Hepatocyte (in vitro differentiated cells): ENCODE measurements at places on chromosomes 1 and 21.

DNA sequence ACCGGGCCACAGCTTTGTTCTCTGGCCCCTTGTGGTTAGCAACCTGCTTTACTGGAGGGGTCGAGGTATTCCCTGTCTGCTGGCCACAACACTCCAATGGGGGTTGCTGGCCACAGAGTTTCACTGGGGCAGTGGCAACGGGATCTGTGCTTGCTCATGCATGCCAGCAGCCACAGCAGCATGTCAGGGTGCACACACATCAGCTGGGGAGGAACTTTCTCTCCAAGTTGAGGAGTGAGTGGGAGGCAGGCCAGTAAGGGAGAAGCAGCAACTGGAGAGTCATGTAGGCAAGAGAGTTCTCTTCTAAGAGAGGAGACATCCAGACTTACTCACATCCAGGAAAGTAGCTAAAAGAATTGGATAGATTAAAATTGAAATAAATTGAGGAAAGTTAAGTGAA lies 38.0 kb downstream of the SAMD13 start:
- DNase-seq = no peak

- DNase-seq = peak; percentile 82
Observed at GRCh38 chr1:94383966-94384408, 34.2 kb upstream of the ABCD3 start.

DNA sequence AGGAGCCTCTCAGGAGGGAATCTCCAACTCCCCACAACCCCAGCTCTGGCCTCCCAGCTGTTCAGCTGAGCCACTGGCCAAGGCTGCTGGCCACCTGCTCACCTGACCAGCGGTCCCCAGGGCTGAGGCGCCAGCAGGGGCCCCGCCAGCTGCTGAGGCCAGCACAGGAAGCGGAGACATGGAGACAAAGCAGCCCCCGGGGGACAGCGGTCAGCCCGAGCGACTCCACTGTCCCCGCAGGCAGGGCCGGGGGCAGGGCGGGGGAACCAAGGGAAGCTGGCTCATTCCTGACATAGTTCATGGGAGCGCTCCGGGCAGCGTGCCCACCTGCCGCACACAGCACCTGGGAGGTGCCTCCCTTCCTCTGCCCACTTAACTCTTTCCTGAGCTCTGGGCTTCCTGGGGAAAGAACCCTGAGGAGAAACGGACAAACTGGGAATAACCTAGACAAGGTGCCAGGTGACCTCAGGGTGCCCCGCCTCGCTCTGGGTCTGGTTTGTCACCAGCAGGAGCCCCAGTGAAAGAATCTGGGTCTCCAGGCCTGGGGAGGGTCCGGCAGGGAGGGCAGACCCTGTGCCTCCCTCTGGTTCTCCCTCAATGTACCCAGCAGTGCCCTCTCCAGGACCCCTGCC lies 10.7 kb downstream of the EPHA2 start:
- DNase-seq = peak; percentile 68

- no peak for DNase-seq
Observed at GRCh38 chr1:92228401-92228800, 10.7 kb downstream of the C1orf146 start.

DNA sequence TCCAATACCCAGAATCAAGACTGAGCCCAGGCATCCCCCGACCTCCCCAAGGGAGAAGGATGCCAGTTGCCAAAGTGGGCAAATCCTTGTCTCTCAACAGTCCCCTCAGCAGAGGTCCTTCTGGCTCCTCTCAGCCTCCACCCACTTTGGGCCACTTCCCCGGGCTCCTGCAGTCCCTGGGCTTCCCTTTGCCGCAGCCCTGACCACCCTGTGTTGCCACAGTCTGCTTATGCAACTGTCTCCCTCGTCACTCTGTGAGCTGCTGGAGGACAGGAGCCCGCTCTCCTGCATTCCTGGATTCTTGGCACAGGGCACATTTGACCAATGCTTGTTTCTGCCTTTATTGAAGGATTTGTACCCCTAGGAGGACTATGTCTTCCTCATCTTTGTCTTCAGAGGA lies 2.9 kb upstream of the LRP8 start:
- no peak for DNase-seq

DNA sequence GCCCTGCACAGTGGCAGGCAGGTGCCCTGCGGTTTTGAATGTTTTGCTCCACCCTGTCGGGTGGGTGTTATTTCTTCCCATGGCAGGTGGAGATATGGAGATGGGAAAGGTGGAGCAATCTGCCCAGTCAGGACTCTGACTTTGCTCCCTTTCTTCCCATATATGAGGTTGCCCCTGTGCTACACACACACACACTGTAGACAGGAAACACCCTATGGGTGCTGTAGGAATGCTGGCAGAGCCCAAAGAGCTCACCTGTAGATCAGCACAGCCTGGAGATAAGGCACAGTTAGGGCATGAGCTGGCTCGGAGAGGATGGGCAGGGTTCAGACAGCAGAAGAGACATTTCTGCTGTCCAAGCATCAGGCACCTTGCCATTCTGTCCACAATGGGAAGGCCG lies 246.0 kb upstream of the AJAP1 start:
- no peak for DNase-seq

DNA sequence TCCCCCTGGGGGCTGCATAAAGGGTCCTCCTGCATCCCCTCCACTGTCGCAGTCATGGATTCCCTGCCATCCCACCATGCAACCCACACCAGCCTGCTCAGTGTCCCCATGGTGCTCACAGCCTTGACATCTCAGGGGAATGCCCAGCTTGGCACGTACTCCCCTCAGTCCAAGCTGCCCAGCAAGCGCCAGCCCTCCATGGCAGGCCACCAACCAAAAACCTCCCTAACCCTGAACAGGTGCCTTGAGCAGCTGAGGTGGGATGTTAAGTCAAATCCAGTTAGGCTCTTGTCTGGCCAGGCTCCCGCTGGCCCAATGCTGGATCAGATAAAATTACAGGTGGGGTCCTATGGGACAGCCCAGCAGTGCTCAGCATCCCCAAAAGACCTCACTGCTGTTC lies 341 bp downstream of the VTCN1 start:
- DNase-seq = no peak

DNA sequence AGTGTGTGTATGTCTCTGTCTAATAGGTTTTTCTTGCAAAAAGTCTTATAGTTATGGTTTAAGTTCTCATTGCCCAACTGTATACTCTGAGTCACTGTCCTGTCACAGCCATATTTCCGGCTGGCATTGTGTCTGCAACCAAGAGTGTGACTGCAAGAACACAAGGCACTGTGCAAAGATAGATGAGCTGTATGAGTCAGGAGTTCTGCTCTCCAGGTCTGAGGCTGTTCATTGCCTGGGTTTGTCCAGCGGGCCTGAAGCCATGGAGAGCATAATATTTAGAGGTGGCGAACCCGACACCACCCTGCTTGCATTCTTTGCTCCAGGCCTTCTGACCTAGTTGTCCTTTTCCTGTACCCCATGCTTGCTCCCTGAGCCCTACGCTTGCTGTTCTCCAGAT lies 50.9 kb upstream of the CNIH3 start:
- peak; percentile 19 for DNase-seq

- no peak for DNase-seq
Observed at GRCh38 chr1:102186536-102186935, 189.8 kb upstream of the OLFM3 start.

DNA sequence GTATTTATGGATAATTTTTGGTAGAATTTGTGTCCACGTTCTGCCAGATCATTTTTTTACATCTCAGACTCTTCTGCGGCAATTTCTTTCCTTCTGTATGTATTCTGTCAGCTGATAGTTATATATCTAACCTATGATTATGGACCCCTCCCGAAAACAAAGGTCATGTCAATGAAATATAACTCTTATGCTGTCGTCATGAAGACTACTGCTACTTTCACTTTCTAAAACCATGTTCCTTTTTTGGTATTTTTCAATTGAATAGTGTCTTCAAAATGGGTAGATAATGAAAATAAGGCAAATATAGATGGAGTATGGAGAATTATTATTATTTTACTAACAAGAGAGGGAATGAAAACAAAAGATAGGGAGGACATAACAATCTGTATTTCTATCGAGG lies 3.2 kb downstream of the ANGPTL1 start:
- no peak for DNase-seq

DNA sequence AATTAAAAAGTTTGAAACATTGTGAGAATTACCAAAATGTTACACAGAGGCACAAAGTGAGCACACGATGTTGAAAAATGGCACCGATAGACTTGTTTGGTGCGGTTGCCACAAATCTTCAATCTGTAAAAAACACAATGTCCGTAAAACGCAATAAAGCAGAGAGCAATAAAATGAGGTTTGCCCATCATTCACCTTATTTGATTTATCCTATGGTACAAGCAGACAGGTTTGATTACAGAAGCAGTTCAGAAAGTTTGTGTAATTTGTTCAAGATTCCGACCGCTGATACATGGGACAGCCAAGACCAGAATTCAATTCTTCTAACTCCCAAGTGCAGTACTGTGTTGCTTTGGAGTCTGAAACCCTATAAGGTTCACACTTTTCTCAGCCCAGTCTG lies 318.3 kb upstream of the PROX1 start:
- no peak for DNase-seq

GRCh38 chr1:193486671-193487229 lies 300.3 kb upstream of the B3GALT2 start:
- DNase-seq = no peak

GRCh38 chr1:230327892-230328284 lies 98.2 kb downstream of the PGBD5 start:
- no peak for DNase-seq

DNA sequence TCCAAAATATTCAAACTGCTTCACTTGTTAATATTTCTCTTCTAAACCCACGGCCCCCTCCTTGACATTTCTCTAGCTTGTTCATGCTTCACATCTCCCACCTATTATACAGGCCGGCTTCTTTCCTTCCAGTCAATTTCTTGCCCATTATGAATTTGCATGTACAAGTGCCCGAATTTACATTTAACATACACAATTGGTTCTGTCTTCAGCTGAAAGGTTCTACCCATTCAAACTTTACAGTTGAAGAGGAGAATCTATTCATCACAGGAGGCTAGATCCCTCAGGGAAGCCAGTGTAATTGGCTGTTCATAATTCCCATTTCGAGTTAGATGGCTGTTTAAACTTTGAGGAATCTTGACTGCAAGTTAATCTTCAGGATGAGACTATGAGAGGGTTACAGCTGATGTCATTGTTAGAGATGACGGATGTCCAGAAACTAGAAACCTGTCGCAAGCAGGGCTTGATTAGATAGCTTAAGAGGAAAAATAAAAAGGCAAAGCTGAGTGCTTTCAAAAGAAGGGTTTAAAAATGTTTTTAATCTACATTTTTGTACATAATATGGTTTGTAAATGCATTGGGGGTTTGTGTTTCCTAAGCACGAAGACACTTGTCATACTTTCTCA lies 157.0 kb downstream of the ADSS2 start:
- no peak for DNase-seq

GRCh38 chr1:57887964-57888491 lies 464.2 kb upstream of the DAB1 start:
- DNase-seq = peak; percentile 62

DNA sequence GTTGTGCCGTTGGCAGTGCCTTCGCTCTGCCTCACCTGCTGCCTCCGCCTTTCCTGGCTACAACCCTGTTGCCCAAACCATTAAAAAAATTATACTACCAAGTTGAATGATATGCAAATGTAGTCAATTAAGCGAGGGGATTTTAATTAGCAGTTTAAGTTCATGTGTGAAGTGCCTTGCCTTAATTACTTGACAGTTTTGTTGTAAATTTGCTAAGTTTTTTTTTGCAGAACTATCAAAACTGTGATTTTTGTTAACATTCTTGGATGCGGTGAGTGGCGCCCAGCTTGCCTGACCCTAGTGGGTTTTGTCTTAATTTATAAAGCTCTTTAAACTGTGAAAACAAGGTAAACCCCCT lies 10.9 kb downstream of the SKI start:
- DNase-seq = no peak

DNA sequence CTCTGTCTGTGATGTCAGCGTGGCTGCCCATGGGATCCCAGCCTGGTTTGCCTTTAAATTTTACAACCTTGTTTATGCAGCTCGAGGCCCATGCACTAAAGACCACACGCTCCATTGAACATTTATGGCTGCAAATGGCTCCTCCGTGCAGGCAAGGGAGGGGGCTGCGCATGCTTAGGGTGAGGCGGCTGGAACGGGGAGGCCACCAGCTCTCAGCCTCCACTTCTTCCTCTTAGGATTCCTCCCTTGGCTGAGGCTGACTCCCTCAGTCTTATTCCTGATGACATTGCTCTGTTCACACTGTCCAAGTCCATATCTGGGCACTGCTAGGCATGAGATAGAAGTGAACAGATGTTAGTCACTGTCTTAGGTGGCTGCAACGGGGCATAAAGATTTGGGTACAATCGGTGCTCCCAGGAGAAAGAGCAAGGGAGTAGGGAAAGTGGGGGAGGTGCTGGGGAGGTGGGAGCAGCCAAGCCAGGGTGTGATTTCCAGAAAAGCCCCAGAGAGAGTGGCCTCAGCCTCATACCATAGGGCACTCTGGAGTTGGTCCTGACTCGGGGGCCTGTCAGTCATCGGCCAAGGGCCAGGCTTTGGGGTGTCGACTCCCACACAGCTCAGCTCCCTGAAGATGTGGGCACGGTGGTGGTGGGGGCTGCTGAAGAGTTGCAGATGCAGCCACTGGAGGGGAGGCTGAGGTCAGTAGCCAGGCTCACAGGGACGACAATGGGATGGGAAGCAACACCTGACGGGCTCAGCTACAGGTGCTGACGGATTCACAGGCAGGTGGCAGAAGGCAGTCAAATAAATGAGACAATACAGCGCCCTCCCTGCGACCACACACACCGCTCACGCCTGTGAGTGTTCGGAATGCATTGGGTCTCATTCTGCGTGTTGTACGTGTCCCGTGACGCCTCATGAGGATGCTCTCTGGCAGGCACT lies 37.3 kb upstream of the ACTL8 start:
- DNase-seq = no peak

- peak; percentile 52 for DNase-seq
Observed at GRCh38 chr1:186374303-186375151, 526 bp downstream of the TPR start.

GRCh38 chr1:33335020-33335419 lies 14.1 kb upstream of the A3GALT2 start:
- no peak for DNase-seq

- DNase-seq = no peak
Observed at GRCh38 chr21:20341431-20341830, 656.8 kb upstream of the NCAM2 start.

DNA sequence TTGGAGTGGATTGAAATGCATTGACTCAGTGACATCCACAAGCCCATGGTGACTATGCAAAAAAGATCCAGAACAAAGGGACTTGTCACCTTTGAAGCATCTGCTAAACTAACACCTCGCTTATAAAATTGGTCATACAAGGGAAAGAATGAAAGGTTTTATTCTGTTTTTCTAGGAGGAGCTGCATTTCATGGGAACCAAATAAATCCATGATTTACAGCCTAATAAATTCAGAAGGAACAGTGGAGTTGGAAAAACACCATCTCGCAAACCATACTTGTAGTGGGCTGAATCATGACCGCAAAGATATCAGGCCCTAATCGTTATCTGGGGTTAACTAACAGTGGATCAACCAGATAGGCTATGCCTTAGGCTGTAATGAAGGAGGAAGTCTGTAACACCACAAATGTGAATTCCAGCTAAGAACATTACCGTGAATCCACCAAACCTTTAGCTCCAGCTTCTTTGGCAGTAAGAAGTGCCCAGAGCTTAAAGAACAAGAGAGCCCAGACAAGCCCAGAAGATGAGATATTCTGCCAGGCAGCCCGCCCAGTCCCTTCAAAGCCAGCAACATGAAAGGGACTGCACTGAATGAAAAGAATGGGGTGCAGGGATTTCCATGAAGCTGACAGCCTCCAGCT lies 27.4 kb downstream of the RSPH1 start:
- DNase-seq = no peak
